RWPE2 (cell line): ENCODE measurements at places on chromosomes 3 and 15.

GRCh38 chr3:100496711-100497261, 4.4 kb downstream of the TMEM45A start:
- no peak for DNase-seq

DNA sequence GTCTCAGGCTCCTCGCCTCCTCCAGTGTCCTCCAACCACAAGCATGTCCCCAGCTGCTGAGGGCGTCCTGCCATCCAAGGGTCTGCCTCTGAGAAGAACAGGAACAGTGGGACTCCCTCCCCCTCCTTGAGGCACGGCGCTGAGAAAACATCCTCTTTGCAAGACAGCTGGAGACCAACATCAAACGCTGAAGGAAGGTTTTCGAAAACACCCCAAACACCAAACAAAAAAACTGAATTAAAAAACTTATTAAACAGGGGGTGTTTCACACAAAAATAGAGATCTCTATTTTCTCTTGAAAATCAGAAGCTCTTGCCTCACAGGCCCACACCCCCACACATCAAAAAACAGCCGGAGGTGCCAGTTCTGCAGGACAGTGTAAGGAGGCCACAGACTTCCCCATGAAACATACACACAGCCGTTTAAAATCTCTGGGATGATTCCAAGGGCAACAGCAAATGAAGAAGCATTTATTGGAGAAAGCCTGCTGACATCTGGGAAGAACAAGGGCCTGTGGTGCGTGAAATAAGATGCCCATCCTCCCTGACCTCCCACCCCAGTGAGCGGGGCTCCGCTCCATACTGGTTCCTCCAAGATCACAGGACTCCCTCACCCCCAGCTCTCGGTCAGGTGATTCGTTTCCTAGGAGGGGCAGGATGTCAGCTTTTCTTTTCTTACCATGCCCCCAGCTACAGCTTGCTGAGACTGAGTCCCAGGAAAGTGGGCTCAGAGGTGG, 71.3 kb downstream of the NUP210 start:
- no peak for DNase-seq

- no peak for DNase-seq
Observed at GRCh38 chr3:143633816-143634215, 214.5 kb downstream of the SLC9A9 start.

DNA sequence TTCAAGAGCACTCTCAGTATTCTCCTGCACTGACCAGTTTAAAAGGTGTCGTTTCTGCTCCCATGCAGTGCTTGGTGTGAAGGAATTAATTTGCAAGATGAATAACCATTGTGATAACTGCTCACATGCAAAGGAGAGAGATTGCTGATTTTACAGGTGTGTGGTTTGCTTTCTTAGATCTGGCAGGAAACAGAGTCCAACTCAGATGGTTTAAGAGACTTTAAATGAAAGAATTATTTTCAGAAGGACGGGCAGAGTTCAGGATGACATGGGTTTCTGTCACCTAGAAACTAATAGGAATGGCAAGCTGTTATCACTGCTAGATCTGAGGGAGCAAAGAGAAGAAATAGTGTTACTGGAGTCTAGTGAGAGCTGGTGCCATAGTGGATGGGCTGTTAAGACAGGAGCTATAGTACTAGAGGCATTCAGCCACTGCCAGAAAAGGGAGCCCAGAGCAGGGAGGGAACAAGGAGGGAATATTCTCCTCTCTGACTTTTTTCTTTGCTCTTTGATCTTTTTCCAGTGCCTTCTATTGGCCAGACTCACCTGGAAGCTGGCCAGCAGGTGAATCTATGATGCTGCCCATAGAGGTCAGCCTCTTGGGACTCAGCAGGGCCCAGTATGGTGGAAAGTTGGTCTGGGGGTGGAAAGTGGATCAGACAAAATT, 14.9 kb downstream of the ATXN7 start:
- DNase-seq: no peak

GRCh38 chr3:61562721-61563312, 1.4 kb downstream of the PTPRG start:
- no peak for DNase-seq

- DNase-seq: no peak
Observed at GRCh38 chr15:28942046-28942445, 56.3 kb downstream of the APBA2 start.

DNA sequence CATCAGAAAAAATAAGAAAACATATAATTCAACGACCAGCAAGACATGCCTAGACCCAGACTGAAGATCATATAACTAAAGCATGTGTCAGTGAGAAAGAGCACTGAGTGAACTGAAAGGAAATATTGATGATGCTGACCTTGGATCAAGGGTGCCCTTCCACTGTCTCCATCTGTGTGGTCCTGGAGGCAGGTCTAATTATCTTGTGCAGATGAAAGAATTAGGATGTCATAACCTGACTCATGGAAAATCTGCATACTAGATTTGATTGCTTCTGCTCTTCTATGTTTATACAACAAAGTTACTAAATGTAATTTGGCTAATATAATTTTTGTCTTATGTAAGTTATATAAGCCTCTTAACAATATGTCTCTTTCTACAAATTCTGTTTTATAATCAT, 264.6 kb upstream of the TGFBR2 start:
- no peak for DNase-seq

GRCh38 chr3:190436331-190436730, 13.4 kb downstream of the TMEM207 start:
- DNase-seq: no peak

DNA sequence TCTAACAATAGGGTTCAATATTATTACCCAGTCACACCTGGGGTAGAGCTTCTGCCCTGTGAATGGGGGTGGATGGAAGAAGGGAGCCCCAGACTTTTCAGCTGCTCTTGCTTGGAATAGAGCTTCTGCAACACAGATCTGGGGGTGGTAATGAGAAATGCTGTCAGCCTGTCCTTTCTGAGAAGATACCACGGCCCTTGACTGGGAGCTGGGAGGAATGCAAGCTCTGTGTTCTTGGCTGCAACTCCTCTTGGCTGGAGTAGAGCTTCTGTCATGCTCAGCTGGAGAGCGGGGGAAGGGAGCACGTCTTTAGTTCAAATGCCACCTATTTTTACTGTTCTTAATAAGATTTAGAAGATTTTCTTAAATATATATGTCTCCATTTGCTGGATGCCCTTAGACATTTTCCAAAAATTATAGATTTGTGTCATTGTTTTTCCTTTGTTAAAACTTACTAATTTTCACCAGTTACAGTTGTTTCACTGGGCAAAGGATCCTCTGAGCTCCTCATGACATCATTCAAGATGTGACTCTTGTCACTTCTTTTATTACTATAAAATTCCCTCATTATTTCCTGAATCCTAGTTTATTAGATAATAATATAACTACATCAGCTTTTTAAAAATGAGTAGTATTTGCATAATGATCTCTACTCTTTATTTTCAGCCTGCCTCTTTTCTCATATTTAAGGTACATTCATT, 180.0 kb upstream of the TGFBR2 start:
- no peak for DNase-seq

DNA sequence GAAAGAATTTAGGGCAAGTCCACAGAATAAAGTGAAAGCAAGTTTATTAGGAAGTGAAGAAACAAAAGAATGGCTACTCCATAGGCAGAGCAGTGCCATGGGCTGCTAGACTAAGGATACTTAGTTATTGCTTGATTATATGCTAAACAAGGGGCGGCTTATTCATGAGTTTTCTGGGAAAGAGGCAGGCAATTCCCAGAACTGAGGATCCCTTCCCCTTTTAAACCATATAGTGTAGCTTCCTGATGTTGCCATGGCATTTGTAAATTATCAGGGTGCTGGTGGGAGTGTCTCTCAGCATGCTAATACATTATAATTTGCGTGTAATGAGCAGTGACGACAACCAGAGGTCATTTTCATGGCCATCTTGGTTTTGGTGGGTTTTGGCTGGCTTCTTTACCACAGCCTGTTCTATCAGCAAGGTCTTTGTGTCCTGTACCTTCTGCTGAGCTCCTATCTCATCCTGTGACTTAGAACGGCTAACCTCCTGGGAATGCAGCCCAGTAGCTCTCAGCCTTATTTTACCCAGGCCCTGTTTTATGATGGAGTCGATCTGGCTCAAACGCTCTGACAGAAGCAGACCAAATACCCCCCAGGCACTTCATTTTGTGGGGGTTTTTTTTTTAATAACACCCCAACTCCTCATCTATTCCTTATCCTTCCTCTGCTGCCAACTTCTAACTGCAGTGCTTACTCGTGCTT, 103.0 kb upstream of the RARB start:
- no peak for DNase-seq

DNA sequence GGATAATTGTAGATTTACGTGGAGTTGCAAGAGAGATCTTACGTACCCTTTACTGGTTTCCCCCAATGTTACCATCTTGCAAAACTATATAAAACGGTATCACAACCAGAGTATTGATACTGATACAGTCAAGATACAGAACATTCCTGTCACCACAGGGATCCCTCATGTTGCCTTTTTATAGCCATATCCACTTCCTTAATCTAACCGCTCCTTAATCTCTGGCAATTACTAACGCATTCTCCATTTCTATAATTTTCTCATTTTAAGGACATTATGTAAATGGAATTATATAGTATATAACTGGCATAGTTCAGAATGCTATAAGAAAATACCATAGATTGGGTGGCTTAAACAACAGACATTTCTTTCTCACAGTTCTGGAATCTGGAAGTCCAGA, 61.1 kb downstream of the SEC22A start:
- no peak for DNase-seq

DNA sequence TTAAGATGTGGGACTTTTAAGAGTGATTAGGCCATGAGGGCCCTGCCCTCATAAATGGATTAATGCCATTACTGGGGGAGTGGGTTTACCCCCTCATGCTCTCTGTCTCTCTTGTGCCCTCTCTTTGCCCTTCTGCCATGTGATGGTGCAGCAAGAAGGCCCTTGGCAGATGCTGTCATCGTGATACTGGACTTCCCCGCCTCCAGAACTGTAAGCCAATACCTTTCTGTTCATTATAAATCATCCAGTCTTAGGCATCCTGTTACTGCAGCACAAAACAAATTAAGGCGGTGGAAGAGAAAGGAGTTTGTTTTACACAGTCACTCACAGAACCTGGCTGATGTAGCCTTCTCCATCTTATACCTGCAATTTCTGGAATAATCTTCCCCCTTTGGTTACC, 360.3 kb upstream of the TBL1XR1 start:
- DNase-seq: no peak

- DNase-seq: no peak
Observed at GRCh38 chr3:124800511-124801258, 70.4 kb downstream of the UMPS start.

DNA sequence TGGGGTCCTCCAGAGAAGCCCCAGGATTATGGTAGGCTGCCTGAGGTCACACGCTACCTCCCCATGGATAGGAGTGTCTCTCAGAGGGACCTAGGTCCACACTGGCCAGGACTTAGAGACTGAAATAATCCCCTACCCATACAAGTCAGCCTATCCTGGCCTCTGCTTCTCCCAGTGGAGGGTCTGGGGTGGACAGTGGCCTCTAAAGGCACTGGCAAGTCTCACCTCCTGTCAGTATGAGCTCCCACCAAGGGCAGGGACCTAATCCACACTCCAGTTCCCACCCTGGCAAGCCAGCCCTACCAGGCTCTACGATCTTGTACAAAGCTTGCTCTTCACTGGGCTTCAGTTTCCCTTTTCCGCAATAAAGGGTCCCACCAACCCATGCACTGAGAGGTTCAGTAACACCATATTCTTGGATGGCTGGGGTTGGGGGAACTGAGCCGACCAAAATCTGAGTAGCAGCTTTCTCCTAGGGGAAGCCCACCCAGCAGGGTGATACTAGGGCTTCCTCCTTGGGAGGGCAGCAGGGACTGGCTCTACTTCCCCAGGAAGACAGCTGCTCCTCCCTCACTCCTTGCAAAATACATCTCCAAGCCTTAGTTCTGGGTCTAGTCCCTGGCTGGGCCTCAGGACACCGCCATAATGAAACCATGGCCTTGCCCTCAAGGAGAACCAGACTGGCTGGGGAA, 2.4 kb downstream of the CISH start:
- no peak for DNase-seq

DNA sequence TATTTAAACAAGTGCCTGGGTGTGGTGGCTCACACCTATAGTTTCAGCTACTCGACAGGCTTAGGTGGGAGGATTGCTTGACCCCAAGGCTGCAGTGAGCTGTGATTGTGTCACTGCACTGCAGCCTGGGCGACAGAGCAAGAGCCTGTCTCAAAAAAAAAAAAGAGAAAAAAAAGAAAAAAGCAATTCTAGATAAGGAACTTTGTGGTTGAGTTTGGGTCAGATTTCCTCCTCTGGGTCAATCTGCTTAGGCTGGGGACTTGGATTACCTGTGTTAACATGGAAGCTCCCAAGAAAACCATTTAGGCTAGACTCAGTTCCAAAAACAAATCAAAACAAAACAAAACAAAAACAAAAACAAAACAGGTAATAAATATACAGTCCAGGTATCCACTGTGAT, 50.0 kb downstream of the ITPR1 start:
- DNase-seq: no peak

GRCh38 chr3:123618076-123618708, 33.3 kb upstream of the HACD2 start:
- DNase-seq: no peak

GRCh38 chr15:70342141-70342540, 244.4 kb upstream of the TLE3 start:
- DNase-seq: peak; percentile 35

- DNase-seq: no peak
Observed at GRCh38 chr3:152902141-152902669, 67.3 kb downstream of the P2RY1 start.

GRCh38 chr3:42999632-43000031, 20.5 kb downstream of the GASK1A start:
- no peak for DNase-seq

- no peak for DNase-seq
Observed at GRCh38 chr3:153334558-153334957, 172.5 kb downstream of the RAP2B start.

GRCh38 chr15:80967451-80967850, 22.2 kb downstream of the MESD start:
- no peak for DNase-seq

DNA sequence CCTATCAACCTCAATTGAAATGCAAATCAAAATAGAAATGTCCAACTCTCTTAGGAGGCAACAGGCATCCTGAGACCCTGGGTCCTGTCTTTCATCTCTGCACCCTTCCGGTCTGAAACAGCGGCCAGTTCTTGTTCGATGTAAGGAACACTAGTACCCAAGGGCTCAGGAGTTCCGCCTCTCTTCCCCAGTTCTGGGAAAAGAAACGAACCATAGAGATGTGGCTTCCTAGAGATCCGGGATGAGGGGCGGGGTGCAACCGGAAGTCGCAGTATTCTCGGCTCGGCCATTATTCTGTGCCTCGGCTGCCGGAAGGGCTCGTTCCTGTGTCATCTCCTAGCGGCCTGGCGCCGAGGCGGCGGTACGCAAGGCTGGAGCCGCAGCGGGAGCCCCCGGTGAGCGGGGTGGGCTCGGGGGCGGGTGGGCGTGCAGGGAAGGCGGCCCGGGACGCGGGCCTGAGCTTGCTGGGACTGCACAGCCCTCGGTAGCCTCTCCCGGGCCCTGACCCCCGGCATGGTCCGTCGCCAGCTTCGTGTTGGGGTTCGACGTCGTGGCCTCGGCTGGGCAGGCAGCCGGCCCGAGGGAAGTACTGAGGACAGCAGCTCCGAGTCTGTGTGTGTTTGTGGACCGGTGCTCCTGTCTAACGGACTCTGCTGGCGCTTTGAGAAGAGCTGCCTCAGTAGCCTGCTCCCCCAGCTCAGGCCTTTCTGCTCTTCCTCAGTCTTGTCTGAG, at the start of gene ZNF197:
Gene ZNF197 (plus strand): TSS at position 288 of the 732 bp plus-strand sequence. CDS start 4,119 bp downstream, outside the sequence.
- DNase-seq: peak; percentile 84
